HT1080 (cell line): ENCODE measurements at places on chromosomes 7 and 10. TPM values are rescaled to one million over a fixed set of nuclear protein-coding genes. Genes with fewer than 3 reads are reported as not detected.

- no peak for DNase-seq
These were observed 30.4 kb downstream of the GPRIN2 start for GRCh38 chr10:46525824-46526681.

Gene GBX1
- not detected in 2 replicates for total RNA-seq

GRCh38 chr7:68041554-68041953, 1044.9 kb downstream of the TYW1 start:
- no peak for DNase-seq

GRCh38 chr7:87220734-87221215, 1.2 kb upstream of the TMEM243 start:
- no peak for DNase-seq

DNA sequence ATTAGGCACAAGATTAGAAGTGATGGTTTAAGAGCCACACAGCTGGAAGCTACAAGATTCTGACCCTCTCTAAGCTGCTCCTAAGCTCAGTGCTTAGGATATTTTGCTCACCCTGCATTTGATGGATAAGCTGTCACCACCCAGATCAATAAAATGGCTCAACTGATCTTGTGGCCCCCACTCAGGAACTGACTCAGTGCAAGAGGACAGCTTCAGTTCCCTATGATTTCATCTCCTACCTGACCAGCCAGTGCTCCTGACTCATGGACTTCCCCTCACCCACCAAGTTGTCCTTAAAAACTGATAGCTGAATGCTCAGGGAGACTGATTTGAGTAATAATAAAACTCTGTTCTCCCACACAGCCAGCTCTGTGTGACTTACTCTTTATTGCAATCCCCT, 833.8 kb downstream of the GRID1 start:
- peak; percentile 74 for DNase-seq

GRCh38 chr7:20787660-20788419, 1.2 kb upstream of the SP8 start:
- DNase-seq, result no peak

- DNase-seq, result no peak
These were observed 1.8 kb upstream of the CEP41 start for GRCh38 chr7:130442601-130443000.

DNA sequence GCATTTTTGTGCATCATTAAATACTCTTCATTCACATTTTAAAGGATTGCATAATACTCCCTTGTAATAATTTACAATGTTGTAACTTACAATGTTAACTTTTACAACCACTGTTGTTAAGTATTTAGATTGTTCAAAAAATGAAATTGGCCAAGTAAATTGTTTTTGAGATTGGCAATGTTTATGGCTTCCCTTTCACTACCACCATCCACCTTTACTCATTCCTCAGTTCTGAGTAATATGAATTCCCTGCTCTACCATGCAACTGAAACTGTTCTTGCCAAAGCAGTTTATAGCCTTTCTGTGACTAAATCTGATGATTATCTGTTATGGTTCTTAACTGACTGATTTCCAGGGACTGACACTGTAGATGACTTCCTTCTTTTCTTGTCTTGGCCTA, 80.5 kb upstream of the TMEM106B start:
- DNase-seq, result peak; percentile 25

Gene CYP3A7
- 0.32 and 0.50 TPM in 2 replicates for total RNA-seq

DNA sequence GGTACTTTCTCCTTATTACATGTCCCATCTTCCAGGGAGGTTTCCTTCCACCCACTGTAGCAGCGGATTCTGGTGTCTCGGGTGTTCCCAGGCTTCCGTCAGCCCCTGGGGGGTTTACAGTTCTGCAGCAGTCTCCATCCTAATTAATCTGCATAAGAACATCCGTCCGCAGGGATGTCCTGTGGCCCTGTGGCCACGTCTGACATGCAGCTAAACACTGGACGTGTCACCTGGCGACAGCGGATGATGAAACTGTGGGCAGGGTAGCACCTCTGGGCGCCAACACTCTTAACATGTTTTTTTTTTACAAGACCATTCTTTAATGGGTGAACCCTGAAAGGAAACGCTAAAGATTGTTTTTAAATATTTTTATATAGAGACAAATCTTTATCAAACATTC, 58.2 kb downstream of the DIP2C start:
- no peak for DNase-seq

Gene MOGAT3
- total RNA-seq, result 0.21 TPM in 1 of 2 replicates, not detected in the other

Gene PLEKHS1
- not detected in 2 replicates for total RNA-seq

Gene TAS2R5
- total RNA-seq, result 0.30 and 0.98 TPM in 2 replicates

DNA sequence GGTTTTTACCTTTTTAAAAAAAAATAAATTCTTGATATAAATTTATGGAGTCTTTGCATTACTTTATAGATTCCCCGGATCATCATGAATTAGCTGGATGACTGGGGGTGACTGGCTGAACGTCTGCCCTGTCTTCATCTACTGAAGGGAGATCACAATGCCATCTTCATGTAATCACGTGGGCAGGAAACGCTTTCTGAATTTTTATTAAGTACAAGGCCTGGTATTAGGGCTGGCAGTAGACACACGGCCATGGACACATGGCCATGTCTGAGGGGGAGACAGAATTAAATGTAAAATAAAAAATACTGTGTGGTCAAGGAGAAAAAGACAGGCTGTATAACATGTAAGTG, 111.2 kb downstream of the VIPR2 start:
- DNase-seq, result no peak

Gene DLD
- 44.1 and 65.8 TPM in 2 replicates for total RNA-seq

GRCh38 chr10:7846591-7846990, 28.3 kb downstream of the TAF3 start:
- no peak for DNase-seq

- no peak for DNase-seq
These were observed 49.8 kb downstream of the SLC29A4 start for GRCh38 chr7:5332579-5332978.

DNA sequence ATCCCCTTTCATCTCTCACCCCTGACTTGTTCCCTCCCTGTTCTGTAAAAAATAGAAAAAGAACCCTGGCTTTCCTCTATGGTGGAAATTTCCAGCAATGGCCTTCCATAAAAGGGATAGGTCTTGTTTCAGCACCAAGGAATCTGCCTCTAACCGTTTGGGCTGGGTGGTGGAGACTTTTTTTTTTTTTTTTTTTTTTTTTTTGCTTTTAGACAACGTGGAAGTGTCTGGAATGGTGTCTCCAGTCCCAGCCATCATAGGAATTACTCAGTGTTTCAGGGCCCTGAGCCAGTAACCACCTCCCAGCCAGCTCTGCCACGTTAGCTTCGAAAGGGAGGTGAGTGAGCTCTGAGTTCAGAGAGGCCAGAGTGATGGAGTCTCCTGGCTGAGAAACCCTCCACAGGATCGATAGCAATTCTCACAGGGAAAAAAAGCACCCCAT, 97.3 kb upstream of the COL1A2 start:
- peak; percentile 89 for DNase-seq

- DNase-seq, result no peak
These were observed 9.8 kb downstream of the RBP4 start for GRCh38 chr10:93591065-93591808.

DNA sequence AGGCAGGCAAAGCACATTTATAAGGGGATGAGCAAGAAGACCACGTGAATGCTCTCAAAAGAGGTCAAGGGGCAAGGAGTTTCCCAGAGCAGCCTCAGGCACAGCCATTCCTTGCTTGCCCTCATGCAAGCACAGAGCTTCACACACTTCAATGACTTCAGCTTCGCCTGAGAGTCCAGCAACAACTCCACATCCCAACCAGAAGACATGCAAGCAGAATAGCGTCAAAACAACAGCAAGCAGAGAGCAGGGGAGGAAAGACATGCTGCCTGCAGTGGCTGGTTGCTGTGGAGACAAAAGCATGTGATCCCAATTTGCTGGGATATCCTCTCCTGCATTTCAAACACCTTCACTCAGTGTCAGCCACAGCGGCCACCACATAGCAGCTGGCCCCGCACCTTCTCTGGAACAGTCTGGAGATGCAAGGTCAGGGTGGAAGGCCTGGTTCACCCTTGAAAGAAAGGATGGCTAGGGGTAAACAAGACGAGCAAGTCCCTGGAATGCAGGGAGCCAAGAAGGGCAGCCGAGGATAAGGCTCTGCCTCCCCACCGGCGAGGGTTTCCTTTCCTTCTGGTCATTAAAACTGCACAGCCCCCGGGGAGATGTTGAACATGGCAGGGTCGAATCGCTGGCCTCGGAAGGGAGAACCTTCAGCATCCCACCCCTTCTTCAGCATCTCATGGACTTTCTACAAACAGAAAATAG, 60.2 kb upstream of the CAMK2B start:
- no peak for DNase-seq

DNA sequence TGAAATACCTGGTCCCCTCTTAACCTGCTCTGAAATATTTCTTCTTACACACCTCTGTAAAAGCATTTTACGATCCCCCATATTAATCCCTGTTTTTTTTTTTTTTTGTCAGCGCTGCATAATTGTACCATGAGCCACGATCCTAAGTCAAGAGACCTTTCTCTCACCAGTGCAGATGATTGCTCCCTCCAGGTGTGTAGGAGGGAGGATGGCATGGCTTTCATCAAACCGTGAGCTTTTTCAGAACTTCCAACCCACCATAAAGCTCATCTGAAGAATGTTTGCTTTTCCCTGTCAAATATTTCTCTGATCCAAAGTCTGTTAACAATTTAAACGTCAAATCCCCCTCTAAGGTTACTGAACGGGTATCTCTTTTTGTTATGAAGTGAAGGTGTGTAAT, 28.2 kb upstream of the SEPHS1 start:
- no peak for DNase-seq

Gene TMEM229A
- not detected in 2 replicates for total RNA-seq

DNA sequence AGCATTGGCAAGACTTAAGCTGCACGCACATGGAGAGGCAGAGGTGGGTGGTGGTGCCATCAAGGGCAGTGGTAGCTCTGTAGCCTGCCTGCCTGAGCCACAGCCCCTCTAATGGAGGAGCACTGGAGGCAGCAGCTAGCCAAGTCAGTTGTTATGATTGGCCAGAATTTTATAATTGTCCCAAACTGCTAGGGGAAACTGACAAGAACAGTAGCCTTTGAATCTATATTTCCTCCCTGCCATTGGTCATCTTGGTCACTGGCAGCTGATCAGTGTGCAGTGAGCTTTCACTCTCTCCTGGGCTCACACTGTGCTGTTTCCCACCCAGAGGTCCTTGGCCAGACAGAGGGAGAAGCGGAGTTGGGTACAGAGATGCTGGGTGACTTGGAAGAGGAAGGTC, 9.6 kb upstream of the ZNF783 start:
- no peak for DNase-seq

Gene IGF2BP3
- 39.5 and 44.1 TPM in 2 replicates for total RNA-seq

- no peak for DNase-seq
These were observed 266.5 kb downstream of the HGF start for GRCh38 chr7:81503336-81503735.

Gene FAM25G
- not detected in 2 replicates for total RNA-seq

Gene ENTPD1
- total RNA-seq, result not detected in 2 replicates

DNA sequence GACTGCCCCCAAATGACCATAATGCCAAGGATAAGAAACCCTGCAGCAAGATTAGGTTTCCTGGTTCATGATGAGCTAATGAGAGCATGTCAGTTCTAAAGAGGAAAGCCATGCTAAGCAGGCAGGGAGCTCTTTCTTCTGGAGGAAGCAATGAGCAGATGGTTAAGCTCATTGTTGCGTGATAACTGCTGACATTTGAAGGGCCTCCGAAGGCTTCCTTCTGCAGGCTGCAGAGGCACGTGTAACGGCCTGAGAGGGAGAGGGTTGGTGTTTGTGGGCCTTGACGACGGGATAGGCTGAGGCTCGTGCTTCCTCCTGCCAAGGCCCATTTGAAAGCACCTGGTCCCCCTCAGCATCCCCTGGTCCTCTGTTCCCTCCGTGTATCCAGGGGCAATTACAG, 63.5 kb upstream of the BTBD16 start:
- no peak for DNase-seq

Gene STEAP4
- not detected in 2 replicates for total RNA-seq

DNA sequence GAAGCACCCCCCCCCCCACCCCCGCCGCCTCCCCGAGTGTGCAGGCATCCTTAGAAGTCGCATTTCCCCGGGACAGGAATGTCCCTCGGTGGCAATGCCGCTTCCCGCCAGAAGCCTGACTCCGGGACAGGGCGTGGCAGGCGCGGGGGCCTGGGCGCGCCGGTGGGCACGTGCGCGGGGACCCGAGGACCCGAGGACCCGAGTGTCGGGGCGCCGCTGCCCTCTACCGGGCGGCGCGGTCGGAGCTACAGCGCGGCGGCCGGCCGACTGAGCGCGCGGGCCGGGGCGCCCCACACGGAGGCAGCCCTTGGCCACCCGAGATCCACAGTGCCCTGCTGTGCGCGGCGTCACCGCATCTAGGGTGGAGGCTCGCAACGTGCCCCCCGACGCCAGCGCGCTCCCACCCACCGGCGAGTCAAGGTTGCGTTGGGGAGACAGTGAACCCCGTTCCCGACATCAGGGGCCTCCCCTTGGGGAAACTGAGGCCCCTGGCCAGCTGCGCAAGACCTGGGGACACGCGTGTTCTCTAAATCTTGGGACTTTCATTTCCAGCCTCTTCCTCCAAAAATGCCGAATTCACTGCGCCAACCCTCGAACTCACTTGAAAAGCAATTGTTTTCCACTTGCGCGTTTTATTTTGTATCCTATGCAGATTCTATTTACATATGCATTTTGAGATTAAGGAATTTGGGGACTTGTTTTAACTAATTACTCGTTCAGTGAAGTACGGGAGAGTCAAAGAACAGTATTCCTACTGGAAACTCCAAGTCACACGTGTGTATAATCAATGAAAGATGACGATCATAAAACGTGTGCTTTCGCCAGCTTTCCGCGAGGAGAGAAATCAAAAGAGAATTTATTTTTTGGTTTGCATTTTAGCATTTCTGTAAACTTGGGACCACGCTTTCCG, 3.1 kb upstream of the CUX1 start:
- DNase-seq, result peak; percentile 52

- no peak for DNase-seq
These were observed 185.2 kb upstream of the VIPR2 start for GRCh38 chr7:159329818-159330378.

GRCh38 chr10:102003541-102003940, 52.4 kb downstream of the ARMH3 start:
- DNase-seq, result no peak

DNA sequence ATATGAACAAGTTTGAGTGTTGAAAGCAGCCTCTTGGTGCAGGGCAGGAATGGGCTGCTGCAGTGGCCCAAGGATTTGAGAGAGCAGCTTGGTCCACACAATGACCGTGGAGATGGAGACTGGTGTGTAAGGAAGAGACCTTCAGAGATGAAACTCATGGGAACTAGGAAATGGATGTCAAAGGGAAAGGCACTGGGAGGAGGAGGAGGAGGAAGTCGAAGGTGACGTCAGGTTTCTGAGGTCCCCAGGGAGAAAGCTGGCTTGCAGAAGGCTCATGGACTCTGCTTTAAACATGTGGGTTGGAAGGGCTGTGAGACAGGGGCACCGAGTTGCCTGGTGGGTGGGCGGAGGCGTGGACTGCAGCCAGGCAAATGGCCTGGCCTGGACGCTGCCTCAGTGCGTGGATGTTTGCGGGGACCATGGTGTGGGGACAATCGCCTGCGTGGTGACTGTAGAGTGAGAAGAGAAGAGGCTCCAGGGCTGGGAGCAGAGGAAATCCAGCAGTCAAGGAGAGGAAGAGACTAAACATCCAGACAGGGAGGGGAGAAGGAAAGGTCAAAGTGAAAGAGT, 14.6 kb downstream of the C10orf71 start:
- no peak for DNase-seq

- peak; percentile 60 for DNase-seq
These were observed 13.9 kb downstream of the ARHGAP19 start for GRCh38 chr10:97278491-97278989.

Gene ITGB8
- 1.1 and 1.2 TPM in 2 replicates for total RNA-seq

Gene MYPN
- 3.6 and 3.9 TPM in 2 replicates for total RNA-seq

Gene ELFN1
- 7.4 and 11.1 TPM in 2 replicates for total RNA-seq

GRCh38 chr7:18647582-18647981, 152.0 kb downstream of the HDAC9 start:
- DNase-seq, result no peak

Gene AKR1E2
- not detected in 2 replicates for total RNA-seq

GRCh38 chr10:103428989-103429643, 23.1 kb downstream of the CALHM2 start:
- DNase-seq, result no peak
